Caudate nucleus (tissue), 63 donors: ENCODE measurements at places on chromosomes 5 and 9.

DNA sequence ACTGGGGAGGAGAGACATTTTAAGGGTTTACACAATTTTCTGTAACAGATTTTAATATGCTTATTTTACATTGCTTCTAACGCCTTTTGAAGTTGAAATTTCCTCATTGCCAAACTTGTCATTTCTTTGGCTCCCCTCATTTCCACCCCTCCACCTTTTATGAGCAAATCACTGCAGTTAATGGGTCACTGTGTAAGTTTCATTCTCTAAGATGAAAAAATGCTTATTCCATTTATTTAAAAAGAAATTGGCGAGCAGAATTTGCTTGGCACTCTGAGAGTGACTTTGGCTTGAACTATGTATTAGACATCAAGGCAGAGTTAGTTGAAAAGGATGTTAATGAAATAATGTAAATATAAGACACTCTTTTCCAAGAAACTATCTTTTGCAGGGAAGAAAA lies 66.6 kb downstream of the ITGA1 start:
- no peak for DNase-seq

GRCh38 chr5:102625468-102625867 lies 126.7 kb upstream of the SLCO6A1 start:
- no peak for DNase-seq

DNA sequence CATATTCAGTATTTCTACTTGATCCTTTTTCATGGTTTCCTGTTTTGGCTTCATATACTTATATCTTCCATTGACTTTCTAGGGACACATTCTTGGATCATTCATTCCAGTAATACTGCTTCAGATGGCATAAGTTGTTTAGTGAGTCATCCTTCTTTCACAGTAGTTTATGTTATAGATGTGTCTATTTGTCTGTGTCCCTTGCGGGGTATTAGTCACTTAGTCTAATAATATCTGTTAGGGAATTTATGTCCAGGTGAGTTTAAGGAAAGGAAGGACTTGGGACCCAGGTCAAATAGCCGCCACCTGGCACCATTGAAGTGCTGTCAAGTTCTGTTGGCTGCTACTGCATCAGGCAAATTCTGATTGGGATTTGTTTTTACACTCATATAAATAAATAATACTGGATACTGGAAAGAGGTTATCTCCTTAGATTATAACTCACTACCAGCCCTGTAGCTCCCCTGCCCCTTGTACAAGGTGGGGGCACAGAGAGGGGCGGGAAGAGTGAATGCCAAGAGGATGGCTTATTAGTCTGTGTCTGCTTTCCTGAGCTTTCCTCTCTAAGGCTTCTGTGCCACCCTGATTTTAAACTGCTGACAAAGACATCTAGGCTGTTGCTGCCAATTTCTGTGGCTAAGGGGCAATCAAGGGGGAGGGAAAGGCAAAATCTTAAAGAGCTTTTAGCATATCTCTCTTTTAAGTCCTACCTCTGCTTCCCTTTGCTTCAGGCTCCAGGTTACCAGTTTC lies 64.9 kb downstream of the CDC42SE2 start:
- DNase-seq: no peak

DNA sequence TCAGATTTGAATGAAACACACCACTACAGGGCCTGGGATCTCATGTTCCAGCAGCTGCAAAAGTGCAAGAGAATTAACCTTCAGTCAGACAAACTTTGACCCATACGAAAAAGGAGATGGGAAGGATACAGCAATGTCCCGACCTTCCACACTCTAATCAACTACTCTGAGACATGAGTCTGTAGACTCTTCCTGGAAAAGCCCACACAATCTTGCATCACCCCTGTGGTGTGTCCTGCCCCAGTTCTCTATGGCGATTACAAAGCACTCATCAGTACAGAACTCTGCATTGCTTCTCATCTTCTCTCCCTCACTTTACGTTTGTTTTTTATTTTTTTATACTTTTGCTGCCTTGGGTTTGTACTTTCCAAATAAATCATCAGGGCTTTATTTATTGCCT lies 241.0 kb upstream of the KIF2A start:
- no peak for DNase-seq

DNA sequence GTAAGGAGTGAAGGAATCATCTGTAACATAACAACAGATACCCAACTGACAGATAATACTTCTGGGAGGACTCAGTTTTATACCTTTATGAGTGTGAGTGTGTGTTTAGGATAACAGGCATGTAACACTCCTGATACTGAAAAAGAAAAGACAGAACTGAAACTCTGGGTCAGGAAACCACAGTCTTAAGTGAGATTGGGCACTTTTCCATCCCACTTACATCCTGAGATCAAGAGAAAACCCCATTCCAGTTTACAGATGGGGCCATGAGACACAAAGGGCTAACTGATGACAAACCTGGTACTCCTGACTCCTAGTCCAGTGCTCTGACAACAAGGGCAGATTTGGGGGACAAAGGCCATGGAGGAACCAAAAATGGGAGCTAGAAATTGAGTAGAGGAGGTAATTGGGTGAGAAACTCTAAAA lies 18.0 kb downstream of the IL5 start:
- DNase-seq: no peak

- no peak for DNase-seq
These were observed 82.4 kb downstream of the HMCN2 start for GRCh38 chr9:130347931-130348330.

- peak; percentile 11 for DNase-seq
These were observed 30.7 kb downstream of the RAI14 start for GRCh38 chr5:34686762-34687268.

GRCh38 chr9:116027951-116028350 lies 125.6 kb upstream of the PAPPA start:
- no peak for DNase-seq

DNA sequence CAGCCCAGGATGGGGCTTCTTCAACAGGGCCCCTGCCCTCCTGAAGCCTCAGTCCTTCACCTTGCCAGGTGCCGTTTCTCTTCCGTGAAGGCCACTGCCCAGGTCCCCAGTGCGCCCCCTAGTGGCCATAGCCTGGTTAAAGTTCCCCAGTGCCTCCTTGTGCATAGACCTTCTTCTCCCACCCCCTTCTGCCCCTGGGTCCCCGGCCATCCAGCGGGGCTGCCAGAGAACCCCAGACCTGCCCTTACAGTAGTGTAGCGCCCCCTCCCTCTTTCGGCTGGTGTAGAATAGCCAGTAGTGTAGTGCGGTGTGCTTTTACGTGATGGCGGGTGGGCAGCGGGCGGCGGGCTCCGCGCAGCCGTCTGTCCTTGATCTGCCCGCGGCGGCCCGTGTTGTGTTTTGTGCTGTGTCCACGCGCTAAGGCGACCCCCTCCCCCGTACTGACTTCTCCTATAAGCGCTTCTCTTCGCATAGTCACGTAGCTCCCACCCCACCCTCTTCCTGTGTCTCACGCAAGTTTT lies 23.6 kb downstream of the PCDHGC5 start:
- DNase-seq: no peak

DNA sequence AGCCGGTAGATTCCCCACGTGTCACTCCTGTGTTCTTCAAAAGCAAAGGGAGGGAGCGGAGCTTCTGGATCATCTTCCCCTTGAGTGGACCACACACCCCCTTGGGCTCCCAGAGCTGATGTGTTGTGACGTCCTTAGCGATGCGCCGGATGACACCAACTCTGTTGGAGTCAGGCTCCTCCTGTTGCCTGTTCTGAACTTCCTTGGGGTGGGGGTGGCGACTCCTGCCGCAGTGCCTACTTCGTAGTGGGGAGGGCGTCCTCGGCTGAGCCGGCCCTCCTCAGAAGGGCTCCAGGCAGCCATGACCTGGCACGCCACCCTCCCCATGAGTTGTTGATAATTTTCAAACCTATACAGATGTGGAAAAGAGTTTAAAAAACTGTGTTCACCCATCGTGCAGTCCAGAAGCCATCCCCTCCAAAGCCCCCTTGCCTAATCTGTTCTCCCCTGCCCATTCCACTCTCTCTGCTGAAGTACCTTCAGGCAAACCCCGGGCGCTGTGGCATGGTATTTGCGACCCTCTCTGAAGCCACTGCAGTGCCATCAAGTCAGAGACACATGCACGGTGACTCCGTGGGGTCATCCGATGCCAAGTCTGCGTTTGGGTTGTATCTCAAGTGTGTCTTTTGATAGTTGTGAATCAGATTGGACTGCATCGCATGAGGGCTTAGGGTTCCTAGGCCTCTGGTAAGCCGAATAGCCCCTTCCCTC lies 16.7 kb downstream of the EXOC3 start:
- DNase-seq: no peak

DNA sequence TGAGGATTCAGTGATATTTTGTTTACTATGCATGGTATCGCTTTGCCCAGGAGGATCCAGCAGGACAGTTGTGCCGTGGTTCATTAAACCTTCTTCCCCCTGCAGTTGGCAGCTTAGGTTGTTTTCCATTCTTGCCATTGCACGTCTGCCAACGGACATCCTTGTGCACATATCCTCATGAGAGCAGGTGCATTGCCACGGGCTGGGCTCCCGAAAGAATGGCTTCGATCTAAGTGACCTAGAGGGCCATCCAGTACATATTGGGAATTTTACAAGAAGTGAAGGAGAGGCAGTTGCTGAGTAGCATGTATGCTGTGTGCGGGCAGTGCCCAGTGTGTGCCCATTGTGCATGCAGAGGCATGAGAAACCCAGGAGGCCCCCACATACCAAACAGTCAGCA lies 22.1 kb downstream of the HRH2 start:
- DNase-seq: no peak

DNA sequence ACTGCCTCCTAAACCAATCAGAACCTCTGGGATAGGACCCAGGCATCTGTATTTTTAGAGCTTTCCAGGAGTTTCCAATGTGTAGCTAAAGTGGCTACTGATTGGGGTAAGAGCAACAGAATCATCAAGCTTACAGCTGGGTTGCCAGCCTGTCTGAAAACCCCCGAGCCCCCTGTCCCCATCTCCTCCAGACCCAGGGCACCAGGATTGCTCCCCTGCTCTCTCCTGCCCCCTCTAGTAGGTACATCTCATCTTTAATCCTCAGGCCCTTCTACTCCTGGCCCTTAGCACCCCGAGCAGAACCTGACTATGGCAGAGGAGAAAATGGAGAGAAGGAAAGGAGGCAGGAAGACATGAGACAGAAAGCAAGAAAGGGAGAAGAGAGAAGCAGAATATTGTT lies 204.9 kb downstream of the GABBR2 start:
- DNase-seq: no peak

GRCh38 chr5:77776554-77777206 lies 541 bp upstream of the TBCA start:
- no peak for DNase-seq

DNA sequence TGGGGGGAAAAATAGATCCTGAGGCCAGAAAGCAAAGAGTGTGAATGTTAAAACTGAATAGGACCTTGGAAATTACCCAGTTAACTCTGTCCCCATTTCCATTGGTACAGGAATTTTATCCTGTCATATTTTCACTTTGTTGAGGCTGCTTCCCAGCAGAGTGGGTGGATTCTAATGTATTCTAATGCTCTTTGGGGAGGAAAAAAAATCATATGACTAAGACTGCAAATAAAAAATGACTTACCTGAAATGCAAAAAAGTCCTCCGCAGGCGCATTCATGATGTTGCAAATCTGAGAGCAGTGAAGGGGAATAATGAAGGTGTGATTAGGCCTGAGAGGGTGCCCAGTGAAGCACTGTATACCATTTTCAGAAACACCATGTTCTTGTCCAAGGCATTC lies 41.2 kb downstream of the PDE6A start:
- no peak for DNase-seq

DNA sequence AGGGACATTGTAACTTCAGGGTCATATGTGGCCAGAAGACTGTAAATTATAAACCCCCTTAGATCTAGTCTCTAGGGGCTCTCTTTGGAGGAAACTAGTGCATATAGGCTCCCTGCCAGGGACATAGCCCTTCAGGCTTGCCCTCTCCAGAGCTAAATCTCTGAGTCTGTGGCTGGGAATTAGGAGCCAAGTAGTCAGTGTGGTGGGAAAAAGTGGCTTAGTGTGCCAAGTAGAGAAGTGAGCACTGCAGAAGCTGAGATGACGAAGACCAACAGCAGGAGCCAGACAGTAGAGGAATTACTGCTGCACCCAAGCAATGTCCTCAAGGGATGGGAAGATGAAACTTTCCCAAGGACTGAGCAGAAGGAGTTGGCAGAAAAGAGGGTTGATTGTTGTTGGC lies 71.2 kb downstream of the CWC27 start:
- no peak for DNase-seq

- no peak for DNase-seq
These were observed 124.3 kb downstream of the MRPS30 start for GRCh38 chr5:44932922-44933585.

- no peak for DNase-seq
These were observed 670 bp downstream of the UGT3A1 start for GRCh38 chr5:35990520-35990919.

GRCh38 chr5:52468976-52469375 lies 318.7 kb upstream of the ITGA1 start:
- DNase-seq: no peak

DNA sequence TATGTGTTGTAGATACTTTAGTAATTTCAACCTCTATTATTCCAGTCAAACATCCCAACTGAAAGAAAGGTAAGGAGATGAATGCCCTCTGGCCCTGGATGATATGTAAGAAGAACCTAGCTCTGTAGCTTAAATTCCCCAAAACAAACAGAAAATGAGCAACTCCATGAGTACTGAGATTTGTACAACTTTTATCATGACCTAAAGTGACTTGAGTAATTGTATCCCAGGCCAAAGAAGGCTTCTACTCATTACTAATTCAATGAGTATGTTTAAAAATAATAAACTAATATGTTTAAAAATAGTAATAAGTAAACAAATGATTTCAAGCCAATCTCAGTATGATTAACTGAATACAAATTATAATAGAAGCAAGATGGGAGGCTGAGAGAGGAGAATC lies 414.0 kb upstream of the ACTBL2 start:
- no peak for DNase-seq

GRCh38 chr9:14262827-14263226 lies 51.1 kb downstream of the NFIB start:
- no peak for DNase-seq

DNA sequence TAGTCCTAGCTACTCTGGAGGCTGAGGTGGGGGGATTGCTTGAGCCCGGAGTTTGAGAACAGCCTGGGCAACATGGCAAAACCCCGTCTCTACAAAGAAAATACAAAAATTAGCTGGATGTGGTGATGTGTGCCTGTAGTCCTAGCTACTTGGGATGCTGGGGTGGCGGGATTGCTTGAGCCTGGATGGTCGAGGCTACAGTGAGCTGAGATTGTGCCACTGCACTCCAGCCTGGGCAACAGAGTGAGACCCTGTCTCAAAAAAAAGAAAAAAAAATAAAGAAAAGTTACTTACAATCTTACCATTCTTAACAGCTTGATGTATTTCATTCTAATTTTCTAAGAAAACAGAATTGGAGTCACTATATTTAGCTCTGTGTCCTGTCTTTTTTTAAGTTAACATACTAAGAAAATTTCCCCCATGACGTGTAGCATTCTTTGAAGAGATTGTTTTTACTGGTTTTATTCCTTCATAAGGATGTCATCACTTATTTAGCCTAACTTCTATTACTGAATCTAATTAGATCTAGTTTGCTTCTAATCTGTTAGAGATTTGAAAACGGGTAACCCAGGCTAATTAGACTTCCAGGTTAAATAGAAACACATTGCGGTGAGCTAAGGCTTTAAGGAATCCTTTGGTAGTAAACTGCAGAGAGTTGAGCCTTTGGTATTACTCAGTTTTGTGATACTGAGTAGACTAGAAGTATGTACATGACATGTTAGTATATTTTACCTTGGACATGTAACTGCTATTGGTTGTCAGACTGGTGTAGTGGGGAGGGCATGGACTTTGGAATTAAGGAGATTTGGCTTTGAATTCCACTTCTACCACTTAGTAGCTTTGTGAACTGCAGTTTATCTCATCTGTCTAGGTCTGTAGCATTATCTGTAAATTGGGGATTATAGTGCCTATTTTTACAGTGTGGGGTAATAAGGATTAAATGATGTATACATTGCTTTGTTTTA lies 24.0 kb downstream of the HSPA4 start:
- no peak for DNase-seq

- DNase-seq: no peak
These were observed 89.2 kb upstream of the PRLR start for GRCh38 chr5:35319333-35320002.
